Umbilical cord (tissue), 2 donors: ENCODE measurements at places on chromosomes 7 and 10. TPM values are rescaled to one million over a fixed set of nuclear protein-coding genes. Genes with fewer than 3 reads are reported as not detected.

Gene LIPN
- not detected for total RNA-seq

Gene PTF1A
- total RNA-seq = 7.5 TPM

Gene ASIC3
- total RNA-seq = 2.2 TPM

Gene FAM13C
- total RNA-seq = 9.4 TPM

Gene ADARB2
- not detected for total RNA-seq

Gene PNLIPRP1
- 2.9 TPM for total RNA-seq

Gene TMEM184A
- total RNA-seq = 3.4 TPM

Gene GHRHR
- 2.4 TPM for total RNA-seq

Gene CLDN3
- 0.72 TPM for total RNA-seq

- DNase-seq = no peak
Measured at GRCh38 chr10:119526621-119527592, 15.6 kb downstream of the RGS10 start.

DNA sequence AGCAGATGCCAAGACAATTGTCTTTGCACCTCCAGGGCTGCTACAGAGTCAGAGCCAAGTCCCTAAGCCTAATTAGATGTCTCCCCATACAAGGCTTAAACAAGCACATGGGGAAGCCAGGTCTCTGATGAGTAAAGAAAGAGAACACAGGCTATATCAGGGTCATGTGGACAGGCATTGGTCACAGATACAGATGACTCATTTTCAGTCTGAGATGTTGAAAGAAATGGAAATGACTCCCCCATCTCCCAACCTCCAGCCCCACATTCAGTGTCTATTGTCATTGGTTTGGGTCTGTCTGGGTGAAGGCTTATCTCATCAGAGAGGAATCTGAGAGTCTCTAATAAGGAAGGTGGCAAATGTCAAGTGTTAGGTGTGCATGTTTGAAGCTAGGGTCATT, 290.1 kb upstream of the KIAA1217 start:
- no peak for DNase-seq

- no peak for DNase-seq
Measured at GRCh38 chr10:123595661-123596060, 70.5 kb upstream of the GPR26 start.

DNA sequence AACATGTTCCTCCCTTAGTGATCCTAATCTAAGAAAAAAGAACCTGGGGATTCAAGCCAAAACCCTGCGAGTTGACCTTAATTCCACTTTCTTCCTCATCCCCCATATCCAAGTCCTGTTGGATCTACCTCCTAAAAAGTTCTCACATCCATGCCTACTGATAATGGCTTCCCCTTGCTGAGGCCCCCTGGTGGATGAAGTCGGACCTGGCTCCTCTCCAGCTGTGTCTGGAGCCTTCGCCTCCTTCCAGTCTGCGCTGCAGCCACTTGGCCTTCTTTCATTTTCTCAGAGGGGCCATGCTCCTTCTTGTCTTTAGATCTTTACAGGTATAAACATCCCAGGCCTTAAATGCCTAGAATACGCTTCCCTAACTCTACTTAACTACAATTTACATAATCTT, 8.1 kb downstream of the PDE1C start:
- DNase-seq = no peak

DNA sequence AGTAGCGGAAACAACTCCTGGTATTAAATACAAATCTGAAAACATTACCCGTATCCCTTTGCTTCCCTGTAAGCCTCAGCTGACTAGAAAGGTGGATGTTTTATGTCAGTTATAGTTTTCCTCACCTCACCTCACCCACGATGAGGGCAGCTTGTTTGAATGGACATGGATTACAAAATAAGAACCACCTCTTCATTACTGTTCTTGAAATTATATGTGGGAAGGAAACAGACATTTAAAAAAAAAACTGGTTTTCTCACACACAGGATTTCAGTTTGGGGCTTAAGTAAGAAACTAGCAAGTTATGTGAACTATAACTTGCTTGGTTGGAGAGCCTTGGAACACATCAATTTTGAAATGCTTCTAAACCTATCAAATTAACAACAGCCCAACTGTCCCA, 232.9 kb upstream of the CCDC6 start:
- DNase-seq = no peak

GRCh38 chr7:117068511-117069145, 115.3 kb downstream of the ST7 start:
- no peak for DNase-seq

GRCh38 chr10:117320050-117320665, 55.1 kb downstream of the PDZD8 start:
- DNase-seq = peak; percentile 29

DNA sequence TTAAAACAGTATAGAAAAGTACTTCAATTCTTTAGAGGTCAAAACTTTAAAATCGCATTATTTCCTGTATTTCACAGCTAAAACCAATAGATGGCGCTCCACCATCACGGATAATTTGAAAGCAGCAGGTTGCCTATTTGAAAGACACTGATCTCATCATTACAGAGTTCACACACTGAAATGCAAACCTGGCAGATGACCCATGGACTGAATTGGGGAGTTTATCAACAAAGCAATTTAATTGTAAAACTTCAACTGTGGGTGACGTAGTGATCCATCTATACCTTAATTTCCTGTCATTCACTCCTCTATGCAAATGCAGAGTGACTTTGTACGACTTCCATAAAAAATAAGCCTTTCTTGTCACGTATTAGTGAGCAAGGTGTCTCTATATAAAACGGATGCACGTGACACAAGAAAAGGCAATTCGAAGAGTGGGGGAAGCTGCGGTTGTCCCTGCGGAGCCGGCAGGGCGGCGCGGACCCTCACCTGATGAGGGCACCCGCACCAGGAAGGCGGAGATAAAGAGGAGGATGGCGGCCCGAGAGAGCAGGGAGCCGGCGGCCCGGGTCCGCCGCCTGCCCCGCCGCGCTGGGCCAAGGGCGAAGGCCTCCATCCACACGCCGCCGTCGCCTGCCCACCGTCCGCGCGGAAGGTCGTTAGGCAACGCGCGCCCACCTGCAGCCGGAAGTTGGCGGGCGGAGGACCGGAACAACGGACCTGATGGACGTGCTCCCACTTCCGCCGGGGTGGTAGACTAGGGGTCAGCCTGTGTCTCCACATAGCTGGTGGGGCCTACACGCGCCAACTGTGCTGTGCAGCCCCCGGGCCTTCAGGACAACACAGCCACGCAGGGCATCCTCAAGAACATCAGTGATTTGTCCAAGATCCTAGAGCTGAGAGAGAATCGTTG, at the start of gene ZPBP:
ZPBP (minus strand) TSS at position 668 of the 913 bp plus-strand sequence; CDS start at position 616, 52 bp downstream.
- DNase-seq = peak; percentile 46

- DNase-seq = no peak
Measured at GRCh38 chr7:114934713-114935112, 12.8 kb downstream of the MDFIC start.

DNA sequence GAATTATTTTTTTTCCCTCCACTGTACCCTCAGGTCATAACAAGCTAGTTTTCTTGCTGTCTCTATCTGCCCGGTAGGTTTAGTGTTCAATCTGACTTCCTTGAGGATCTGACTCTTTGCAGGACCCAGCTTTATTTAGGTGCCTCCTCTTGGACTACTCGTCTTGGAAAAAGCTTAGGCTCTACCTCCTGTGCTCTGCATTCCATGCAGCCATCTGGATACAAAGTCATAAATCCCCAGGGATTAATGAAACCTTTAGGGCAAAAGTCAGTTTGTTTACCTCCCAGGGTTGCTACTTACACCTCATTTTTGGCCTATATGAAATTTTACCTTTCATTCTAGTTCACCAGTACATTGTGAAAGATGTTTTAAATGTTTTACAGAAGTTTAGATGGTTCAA, 8.0 kb downstream of the STAG3 start:
- peak; percentile 63 for DNase-seq

GRCh38 chr10:84089162-84089561, 50.1 kb upstream of the GHITM start:
- DNase-seq = no peak

- DNase-seq = peak; percentile 33
Measured at GRCh38 chr7:149854611-149855360, 16.6 kb downstream of the ZNF862 start.

DNA sequence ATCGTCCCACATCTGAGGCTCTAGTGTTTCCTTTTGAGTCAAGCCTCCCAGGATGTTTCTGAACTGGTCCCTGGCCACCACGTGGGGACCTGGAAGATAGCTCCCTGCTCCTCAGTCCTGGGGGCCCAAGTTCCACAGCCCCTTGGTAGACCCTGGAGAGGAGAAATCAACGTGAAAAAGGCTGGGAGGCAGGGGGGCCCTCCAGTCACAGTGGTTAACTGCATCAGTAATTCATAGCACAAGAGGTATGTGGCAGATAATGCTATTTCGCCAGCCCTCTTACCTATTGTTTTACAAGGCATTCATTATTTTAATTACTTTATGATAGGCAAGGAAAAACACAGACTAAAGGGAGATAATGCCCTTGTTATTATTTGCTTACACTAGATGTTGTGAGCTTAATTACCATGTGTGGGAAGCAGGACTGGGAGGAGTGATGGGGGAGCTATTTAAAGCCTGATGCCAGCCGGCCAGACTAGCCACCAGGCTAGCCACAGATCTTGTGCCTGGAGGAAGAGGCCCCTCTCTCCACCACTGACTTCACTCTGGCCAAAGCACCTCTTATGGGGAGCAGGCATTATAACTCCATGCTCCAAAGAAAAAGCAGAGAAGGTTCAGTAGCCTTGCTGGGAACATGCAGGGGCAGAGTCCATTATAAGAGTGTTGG, 230.7 kb downstream of the KCNMA1 start:
- no peak for DNase-seq

DNA sequence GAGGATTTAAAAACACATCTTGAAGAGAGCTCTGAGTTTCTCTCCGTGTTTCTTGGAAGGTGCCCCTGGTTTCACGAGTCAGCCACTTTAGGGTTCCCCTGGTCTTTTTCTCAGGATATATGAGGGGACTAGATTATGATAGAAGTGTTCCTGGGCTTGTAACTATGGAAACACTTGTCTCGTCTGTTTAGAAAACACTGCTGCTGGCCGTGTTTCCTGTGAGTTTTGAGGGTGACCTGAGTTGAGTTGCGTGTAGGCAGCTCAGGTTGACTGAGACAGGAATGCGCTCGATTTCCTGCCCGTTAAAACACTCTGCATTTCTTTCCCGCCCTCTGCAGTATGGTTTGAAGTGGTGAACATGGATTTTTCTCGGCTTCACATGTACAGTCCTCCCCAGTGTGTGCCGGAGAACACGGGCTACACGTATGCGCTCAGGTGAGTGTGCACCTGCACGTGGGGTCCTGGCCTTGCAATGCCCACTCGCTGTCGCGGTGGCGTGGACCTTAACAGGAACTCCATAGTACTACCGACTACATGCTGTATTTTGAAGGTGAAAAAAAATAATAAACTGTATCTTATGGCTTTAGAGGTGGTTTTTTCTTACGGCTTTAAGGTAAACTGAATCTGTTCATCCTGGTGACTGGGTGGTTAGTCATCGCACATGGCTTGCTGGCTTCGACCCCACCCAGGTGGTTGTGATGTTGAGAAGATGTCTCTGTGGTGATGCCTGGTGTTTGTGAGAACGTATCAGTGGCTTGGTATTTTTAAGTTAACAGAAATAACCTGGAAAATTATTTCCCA, at the start of gene SUN1:
SUN1 (plus strand) TSS at position 310 of the 801 bp plus-strand sequence; CDS start at position 359, 49 bp downstream.
- DNase-seq = peak; percentile 49

DNA sequence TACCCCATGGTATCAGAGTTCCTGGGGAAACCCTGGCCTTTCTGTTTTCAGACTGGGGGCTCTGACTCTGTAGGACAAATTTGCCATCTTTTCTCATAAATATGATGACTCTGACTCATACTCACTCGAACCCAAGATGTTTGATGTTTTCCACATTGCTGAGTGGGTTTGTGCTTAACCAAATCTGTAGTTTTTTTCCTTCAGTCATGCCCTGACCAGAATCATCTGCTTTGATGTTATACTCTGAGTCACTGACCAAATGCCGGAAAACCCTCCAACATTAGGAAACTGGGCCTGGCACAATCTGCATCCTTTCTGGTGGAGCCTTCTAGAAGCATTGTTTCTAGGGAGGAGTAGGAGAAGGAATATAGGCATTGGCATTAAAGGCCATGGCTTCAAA, 118.7 kb downstream of the C10orf105 start:
- DNase-seq = peak; percentile 91

- DNase-seq = peak; percentile 30
Measured at GRCh38 chr10:16966991-16967865, 150.0 kb upstream of the RSU1 start.

DNA sequence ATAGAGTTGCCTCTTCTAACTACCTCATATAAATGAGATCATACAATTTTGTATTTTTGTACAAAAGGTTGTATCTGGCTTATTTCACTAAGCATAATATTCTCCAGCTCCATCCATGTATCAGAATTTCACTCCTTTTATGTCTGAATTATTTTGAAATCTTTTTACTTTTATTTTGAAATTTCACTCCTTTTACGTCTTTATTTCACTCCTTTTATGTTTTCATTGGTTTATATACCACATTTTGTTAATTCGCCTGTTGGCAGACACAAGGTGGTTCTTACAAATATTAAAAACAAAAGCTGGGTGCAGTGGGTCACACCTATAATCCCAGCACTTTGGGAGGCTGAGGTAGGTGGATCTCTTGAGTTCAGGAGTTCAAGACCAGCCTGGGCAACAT, 5.8 kb downstream of the EZH2 start:
- DNase-seq = no peak

DNA sequence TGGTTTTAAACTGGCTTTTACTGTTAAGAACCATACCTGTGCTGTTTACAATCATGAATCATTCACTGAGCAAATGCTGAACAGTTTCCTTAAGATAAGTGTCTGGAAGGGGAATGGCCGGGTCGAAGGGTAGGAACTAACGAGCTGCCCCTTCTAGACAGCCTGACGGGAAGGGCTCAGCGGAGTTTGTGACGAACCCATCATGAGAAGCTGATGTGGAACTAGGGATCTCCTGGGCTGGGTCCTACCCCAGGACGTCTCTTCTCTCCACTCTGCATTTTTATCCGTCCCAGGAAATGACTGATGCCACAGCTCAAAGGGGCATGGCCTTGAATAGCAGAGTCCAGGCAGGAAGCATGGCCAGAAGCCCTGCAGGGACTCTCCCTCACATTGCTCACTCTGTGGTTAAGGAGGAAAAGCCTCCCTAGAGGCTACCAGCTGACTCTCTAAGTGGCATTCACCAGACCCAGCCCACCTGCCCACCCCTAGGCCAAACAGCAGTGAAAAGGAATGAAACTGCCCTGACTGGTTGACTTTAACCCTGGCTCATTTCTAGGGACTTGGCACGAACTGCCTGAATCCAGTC, 112.0 kb downstream of the PFKFB3 start:
- no peak for DNase-seq

- DNase-seq = no peak
Measured at GRCh38 chr7:1544178-1544895, 11.7 kb downstream of the TMEM184A start.

DNA sequence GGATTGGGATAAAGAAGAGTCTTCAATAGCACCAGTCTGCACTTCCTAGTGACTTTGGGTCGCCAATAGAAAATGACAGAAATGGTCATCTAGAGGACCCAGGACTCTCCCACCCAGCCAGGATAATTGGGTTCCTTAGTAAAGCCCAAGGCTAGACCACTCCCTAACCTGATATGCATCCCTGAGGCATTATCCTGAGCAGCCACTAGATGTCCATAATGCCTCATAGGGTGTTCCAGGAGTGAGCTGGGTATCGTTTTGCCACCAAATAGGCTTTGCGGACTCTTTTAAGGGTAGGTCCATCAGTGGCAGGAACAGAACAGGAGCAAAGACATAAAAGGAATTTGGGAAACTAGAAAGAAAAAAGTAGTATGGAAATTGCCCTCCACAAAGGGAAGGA, 4.5 kb upstream of the LRRC4 start:
- DNase-seq = no peak

- DNase-seq = no peak
Measured at GRCh38 chr7:140983802-140984201, 30.9 kb downstream of the MRPS33 start.
